Erythroblast (primary cell): ENCODE measurements at places on chromosomes 7 and 10.
A peak's percentile ranks its signal among the peaks of the same experiment; 100 is the strongest.

- DNase-seq = no peak
Measured at GRCh38 chr7:150957133-150958020, 20.7 kb downstream of the KCNH2 start.

GRCh38 chr10:120946497-120946896 lies 95.3 kb downstream of the WDR11 start:
- DNase-seq = no peak

- DNase-seq = peak; percentile 74
Measured at GRCh38 chr7:70856901-70857630, 274.9 kb upstream of the GALNT17 start.

DNA sequence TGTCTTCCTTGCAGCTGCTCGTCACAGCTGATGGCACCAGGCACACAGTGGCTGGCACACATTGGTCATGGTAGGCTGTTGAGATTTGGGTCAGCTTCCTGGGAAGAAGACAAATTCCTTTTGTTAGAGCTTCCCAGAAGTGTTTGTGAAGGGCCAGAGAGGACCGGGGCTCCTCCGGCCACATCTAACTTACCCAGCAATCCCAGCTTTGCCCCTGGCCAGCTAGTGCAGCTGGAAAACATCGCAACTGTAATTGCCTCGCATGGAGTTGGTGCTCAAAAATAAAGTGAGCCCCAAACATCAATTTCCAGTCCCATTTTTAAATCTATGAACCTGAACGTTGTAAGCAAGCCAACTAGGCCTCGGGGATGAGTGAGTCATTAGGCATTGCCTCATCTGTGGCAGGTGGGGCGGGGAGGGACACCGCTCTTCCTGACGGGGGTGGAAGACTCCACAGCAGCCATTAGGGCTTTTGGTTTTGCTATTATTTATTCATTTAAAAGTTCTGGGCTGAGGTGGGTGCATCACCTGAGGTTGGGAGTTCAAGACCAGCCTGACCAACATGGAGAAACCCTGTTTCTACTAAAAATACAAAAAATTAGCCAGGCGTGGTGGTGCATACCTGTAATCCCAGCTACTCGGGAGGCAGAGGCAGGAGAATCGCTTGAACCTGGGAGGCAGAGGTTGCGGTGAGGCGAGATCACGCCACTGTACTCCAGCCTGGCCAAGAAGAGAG lies 12.4 kb downstream of the CPA5 start:
- no peak for DNase-seq

DNA sequence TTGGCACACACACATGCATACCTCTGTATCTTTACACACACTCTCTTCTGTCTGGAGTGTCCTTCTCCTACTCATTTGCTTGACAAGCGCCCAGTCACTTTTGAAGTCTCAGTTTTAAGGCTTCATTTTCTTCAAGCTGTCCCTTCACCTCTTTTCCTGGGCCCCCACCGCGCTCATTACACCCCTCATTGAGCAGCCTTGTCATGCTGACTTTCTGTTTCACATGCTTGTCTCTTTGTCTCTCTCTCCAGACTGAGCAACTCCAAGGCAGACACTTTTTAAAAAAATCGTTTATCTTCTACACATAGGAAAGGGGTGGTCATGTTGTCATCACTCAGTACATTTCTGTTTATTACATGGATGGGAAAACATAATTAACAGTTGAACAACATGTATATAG lies 225.2 kb upstream of the FZD1 start:
- DNase-seq = no peak
